ENCODE measurements at places on chromosomes 4 and X.

GRCh38 chr4:1056671-1057402 is 45.4 kb downstream of the FGFRL1 start:
- H3K27ac ChIP-seq, result no peak overlapping the region
- no peaks in the 10 kb centered on the region for H3K36me3 ChIP-seq

DNA sequence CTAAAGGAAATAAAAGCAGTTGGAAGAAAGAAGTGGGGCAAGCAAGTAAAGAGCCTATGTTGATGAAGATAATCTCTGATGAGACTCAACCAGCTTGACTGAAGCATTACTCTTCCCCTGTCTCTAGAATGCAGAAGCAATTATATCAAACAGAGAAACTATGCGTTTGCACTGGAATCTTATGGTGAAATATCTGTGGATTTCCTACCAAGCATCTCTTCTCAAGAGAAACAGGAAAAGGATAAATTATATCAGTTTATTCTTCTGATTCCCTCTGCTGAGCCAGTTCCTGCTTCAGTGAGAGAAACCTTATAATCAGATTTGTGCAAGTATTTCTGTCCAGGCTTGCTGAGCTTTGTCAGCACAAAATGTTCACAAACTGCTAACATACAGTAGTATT is 316.7 kb upstream of the SLC7A11 start:
- peaks cover 4% of the 10 kb centered on the region for H3K4me1 ChIP-seq
- no peaks in the 10 kb centered on the region for H3K36me3 ChIP-seq
- no peak overlapping the region for H3K4me3 ChIP-seq

DNA sequence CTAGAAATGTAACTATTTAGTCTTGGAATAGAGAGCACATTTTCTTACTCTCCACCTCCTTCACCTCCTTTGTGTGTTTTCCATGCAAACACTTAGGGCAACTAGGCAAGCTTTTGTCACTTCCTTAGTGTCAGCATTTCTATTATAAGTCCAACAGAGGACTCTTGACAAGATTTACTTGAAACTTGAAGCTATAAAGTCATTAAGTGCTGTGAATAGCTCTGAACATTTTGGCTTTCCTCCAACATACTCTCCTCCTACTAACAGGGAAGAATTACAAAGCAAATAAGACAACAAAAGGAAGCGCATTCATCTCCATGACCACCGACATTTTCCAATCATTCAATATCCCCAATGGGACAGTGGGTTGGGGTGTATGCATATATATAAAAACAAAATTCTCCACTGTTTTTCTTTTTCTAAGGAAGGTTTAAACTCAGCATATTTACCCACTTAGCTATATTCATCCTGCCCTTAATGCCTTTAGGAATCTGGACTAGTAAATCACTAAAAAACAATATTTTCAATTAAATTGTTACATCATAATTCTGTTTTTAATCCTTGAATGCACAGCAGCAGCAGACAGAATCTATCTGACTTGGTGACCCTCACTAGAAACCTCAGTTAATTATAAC is 264.6 kb downstream of the SNCA start:
- no peak overlapping the region for H3K4me3 ChIP-seq
- DNase-seq, result no peak
- no peak overlapping the region for H3K27ac ChIP-seq
- no peaks in the 10 kb centered on the region for H3K4me1 ChIP-seq
- no peaks in the 10 kb centered on the region for H3K36me3 ChIP-seq
- peaks cover 9% of the 10 kb centered on the region for H3K27me3 ChIP-seq

GRCh38 chr4:25346913-25347312 is 30.1 kb upstream of the ANAPC4 start:
- 0 out of 2 replicates have a peak, but pooled peaks cover 3% of the 10 kb centered on the region for H3K4me1 ChIP-seq
- no peaks in the 10 kb centered on the region for H3K36me3 ChIP-seq
- no peak for DNase-seq
- no peak overlapping the region for H3K27ac ChIP-seq
- no peak overlapping the region for H3K4me3 ChIP-seq
- H3K27me3 ChIP-seq, result no peaks in the 10 kb centered on the region

GRCh38 chr4:17187003-17187402 is 288.6 kb upstream of the LDB2 start:
- H3K27ac ChIP-seq, result no peak overlapping the region
- no peak overlapping the region for H3K4me3 ChIP-seq
- no peaks in the 10 kb centered on the region for H3K36me3 ChIP-seq

DNA sequence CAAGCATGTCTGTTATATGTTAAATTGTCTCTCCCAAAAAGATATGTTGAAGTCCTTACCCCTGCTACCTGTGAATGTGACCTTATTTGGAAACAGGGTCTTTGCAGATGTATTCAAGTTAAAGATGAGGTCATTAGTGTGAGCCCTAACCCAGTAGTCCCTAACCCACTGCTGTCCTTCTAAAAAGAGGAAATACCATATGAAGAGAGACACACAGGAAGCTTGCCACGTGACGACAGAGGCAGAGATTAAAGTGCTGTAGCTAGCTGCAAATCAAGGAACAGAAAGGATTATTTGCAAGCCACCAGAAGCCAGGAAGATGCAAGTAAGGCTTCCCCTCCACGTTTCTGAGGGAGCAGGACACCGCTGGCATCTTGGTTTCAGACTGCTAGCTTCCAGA is 150.1 kb downstream of the HNRNPD start:
- no peaks in the 10 kb centered on the region for H3K36me3 ChIP-seq
- no peak for DNase-seq
- no peak overlapping the region for H3K4me3 ChIP-seq
- no peaks in the 10 kb centered on the region for H3K4me1 ChIP-seq
- no peaks in the 10 kb centered on the region for H3K27me3 ChIP-seq
- H3K27ac ChIP-seq, result no peak overlapping the region

DNA sequence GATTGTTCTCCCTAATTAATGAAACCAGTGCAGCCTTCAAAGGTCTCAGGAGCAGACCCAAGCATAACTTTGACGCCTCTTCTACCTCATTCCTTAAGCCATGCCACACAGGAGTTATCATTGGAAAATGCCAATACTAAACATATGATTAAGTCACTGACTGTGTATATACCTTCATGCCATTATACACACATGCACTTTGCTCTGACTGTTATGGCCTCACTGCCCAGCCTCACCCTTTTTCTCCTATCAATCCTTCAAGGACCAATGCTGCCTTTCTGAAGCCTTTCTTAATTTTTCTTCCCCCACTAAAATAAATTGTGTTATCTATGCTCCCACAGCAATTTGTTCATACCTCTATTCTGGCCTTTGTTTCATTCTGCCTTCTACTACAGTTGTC is 725.6 kb downstream of the RPA4 start:
- no peak overlapping the region for H3K27ac ChIP-seq
- no peak for DNase-seq
- H3K4me1 ChIP-seq, result no peaks in the 10 kb centered on the region
- no peak overlapping the region for H3K4me3 ChIP-seq
- H3K27me3 ChIP-seq, result no peaks in the 10 kb centered on the region
